ENCODE measurements at places on chromosomes 3 and 15. TPM values are rescaled to one million over a fixed set of nuclear protein-coding genes. Genes with fewer than 3 reads are reported as not detected.

DNA sequence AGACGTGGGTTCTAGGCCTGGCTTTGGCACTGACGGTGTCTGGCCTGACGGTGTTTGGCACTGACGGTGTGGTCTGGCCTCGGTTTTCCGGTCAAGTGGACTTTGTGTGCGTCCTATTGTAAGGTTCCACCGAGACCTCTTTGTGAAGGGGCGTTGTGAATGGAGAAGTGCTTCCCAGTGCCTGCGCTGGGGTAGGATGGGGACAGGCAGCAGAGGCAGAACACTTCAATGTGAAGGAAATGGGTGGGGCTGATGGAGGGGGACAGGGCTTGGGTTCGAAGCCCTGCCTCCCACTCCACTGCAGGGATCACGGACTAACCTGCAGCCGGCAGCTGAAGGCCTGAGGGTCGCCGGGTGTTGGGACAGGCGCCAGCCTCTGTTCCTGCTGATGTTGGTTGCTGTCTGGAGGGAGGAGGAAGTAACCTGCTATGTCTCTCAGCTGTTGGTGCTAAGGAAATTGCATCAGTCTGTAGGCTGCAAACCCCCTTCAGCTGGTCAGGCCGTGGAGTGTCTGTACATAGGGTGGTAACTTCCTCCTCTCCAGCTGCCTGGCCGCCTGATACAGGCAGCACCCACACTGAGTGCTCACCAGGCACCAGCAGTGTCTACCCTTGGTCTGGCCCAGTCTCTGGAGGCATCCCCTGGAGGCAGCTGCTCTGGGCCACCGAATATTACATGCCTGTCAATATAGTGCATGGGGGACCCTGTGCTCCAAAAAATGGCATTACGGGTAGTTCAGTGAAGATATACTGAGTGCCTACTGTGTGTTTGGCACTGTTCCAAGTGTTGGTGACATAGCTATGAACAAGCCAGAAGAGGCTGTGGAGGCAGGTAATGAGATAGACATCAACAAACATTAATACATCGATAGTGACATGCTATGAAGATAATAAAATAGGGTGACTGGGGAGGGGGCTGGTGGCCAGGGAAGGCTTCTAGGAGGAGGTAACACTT is 1.1 kb downstream of the TM6SF1 start:
- peak; percentile 46 for DNase-seq

GRCh38 chr15:29278436-29279105 is 8.9 kb upstream of the NSMCE3 start:
- DNase-seq, result no peak

DNA sequence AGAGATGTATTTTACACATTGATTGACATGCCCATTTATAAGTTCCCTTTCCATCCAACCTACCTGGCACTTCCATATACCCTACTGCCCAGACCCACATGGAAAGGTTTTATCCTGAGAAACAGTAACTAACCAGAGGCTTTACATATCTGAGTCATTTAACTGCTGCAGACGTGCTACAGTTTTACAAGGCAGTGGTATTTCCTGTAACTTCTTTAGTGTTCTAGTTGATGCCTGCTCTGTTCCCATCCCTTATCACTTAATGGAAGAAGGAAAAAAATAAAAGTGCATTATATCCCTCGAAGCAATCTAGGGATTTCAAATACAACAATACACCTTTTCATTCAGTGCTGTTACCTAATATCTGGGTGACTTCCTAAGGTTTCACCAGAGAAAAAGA is 107.1 kb downstream of the TMCO5A start:
- DNase-seq, result no peak

The WNT5A gene
- total RNA-seq, result 7.3 TPM

The NRG4 gene
- not detected for total RNA-seq
